NT2/D1 (cell line): ENCODE measurements at places on chromosomes 16 and 17.

DNA sequence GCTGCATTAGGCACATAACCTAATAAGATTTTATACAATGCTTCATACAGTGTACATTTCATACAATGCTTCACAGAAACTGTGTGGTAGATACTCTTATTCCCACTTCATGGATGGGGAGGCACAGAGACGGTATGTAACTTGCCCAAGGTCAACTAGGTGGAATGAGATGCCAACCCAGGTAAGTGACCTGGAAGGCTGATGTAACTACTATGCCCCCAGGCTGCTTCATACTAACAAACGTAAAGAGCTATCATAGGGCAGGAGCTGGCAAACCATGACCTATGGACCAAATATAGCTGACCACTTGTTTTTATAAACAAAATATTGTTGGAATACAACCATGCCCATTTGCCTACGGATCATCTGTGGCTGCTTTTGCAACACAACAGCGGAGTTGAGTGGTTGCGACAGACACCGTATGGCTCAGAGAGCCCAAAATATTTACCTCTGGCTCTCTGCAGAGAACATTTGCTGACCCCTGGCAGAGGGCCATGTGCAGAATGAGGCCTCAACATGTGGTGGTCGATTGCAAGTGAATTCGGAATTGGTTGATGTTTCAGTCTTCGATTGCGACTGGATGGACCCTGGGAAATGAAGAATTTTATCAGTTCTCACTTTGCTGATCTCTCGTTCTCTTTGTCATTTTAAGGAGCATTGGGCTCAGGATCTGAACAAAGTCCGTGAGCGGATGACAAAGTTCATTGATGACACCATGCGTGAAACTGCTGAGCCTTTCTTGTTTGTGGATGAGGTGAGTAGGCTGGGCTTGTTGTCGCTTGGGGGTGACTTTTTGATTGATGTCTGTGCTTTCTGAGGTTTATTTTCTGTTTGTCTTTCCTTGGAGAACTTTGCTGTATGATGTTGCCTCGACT lies 109.7 kb downstream of the PLCG2 start:
- DNase-seq, result no peak

- no peak for DNase-seq
Measured at GRCh38 chr17:3890082-3890877, 2.6 kb downstream of the CAMKK1 start.

GRCh38 chr16:78732696-78733095 lies 633.2 kb downstream of the WWOX start:
- DNase-seq, result no peak

DNA sequence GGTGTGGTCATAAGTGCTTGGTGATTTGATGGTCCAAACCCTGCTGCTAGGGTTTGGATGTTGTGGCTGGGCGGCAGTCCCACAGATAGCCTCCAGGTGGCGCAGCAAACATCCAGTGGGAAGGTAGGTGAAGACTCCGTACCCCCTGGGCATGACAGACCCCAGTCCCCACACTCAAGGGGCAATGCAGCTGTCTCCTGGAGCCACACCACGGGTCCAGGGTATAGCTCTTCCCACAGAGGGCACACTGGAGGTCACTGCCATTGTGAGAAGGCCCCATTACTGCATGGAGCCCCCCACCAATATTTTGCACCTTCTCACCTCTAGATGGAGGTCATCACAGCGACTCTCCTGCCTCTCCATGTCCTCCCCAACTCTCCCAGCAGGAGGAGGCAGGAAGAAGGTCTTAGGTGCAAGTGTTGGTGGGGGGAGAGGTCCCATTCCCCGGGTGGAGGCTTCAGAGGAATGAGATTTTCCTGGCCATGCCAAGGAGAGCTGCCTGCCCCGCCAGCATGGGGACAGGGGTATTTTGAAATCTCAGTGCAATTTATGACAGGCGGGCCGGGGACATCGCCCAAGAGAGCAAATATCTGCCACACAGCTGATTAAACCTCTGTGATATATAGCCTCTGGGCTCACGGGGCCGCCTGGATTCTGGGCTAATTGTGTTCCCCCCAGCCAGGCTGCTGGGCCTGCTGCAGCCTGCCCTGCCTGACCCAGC lies 17.1 kb upstream of the C17orf113 start:
- DNase-seq, result peak; percentile 42
